Stimulated activated CD8-positive, alpha-beta memory T cell treated with anti-CD3 and anti-CD28 coated beads, Interleukin-2, amount 100 ng/mL, for 1 hour (primary cell): ENCODE measurements at places on chromosomes 12 and 14.

- no peak for DNase-seq
These were observed 54.3 kb downstream of the DRAM1 start for GRCh38 chr12:101931498-101932326.

- DNase-seq = no peak
These were observed 120.3 kb downstream of the VRK1 start for GRCh38 chr14:96917442-96917963.

GRCh38 chr12:88206601-88207000 is 64.5 kb downstream of the TMTC3 start:
- DNase-seq = no peak

DNA sequence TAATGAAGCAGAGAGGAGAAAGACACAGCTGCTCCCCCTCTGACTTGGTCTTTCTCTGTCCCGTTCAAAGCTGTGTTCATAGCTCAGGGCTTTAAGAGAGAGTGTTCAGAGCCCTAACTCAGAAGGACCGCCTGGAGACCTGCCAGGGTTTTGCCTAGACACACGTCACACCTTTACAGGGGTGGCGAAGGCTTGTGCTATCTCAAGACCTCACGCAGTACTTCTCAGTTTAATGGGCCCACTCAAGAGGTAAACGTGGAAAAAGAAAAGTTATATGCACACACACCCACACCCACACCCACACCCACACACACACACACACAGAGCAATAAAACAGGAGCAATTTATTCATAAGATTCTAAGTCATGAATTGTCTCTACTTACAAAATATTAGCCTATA is 374.3 kb downstream of the C12orf75 start:
- DNase-seq = no peak

- DNase-seq = no peak
These were observed 505.0 kb downstream of the SLC16A7 start for GRCh38 chr12:60100852-60101251.

DNA sequence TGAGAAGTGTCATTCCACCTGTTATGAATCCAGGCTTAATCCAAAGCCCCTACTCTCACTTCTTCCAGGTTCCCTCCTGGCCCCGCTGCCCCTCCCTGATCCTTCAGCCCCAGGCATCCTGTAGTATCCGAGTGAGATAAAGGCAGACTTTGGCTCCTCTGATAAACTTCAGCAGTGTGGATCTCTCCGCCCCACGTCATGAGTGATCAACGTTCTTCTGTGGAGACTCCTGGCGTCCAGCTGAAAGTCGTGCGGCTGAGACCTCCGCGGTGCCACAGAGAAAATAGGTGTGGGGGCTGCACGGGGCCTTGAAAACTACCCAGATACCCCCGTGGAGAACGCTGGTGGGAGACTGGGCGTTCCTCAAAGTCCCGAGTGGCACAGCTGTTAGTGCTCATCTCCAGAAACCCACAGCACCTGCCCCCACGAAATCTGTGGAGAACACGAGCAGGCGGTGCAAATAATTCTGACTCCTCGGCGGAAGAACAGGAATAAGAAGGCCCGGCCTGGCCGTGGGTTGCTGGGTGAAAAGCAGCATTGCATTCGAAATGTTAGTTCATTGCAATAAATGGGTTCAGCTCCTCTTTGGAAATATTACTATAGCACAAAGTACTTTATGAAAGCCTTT is 180.0 kb upstream of the RGS6 start:
- no peak for DNase-seq

DNA sequence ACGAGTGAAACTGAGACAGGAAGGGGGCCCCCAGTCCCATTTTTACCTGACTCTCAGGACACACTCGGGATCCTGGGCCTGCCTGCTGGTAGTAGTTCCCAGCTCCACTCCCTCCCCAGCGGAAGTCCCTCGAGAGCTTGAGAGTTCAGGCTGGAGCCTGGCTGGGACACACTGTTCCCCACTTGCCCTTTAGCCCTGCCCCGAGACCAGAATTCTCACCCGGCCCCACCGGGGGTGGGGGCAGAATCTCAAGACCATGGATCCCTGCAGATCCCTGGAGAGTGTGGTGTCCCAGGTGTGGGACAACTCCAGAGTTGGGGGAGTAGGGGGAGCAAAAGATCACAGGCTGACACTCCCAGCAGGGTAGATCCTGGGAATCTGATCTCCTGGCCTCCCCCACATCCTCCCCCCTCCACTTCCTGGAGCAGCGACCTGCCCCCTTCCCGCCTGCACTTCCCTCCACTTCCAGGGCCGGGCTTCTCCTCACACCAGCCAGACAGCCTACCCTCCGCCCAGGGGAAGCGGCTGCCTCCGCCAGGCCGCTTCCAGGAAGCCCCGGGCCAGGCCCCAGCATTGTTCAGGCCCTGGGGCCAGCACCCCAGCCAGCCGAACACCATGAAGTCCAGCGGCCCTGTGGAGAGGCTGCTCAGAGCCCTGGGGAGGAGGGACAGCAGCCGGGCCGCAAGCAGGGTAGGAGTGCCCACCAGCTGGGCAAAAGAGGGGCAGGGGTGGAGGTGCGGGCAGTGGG is at the start of gene TNS2:
Gene TNS2 (plus strand): TSS at position 495 of the 748 bp plus-strand sequence. CDS start 121 bp downstream, at position 616.
- no peak for DNase-seq

- DNase-seq = no peak
These were observed 15.5 kb downstream of the XPOT start for GRCh38 chr12:64419696-64420095.

DNA sequence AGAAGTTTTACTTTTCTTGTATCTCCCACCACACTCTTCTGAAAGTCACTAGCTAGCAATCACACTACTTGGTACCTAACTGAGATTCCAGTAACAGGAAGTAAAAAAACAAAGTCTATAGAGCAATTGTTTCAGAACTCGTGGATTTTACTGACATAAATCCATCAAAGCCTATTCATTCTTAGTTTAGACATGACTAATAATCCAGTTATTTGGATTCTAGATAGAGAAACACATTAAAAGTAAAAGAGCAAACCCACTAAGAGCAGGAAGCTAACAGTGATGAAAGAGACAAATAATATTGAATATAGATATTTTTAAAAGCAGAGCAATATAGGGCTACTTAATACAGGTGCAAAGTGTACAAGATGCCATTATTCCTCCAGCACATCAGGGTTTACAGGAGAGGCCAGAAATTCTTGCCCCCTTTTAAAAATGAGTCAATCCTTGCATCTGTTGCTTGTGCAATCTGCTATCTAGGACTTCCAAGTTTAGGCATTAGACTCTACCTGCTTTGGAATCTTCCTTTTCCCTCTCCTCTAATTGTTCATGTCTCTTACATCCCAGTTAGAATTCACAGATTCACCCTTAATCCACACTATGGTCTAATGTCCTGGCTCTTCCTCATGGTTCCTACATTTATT is 6.0 kb downstream of the HEATR5A start:
- DNase-seq = no peak
